ENCODE measurements at places on chromosomes 5 and 9.

DNA sequence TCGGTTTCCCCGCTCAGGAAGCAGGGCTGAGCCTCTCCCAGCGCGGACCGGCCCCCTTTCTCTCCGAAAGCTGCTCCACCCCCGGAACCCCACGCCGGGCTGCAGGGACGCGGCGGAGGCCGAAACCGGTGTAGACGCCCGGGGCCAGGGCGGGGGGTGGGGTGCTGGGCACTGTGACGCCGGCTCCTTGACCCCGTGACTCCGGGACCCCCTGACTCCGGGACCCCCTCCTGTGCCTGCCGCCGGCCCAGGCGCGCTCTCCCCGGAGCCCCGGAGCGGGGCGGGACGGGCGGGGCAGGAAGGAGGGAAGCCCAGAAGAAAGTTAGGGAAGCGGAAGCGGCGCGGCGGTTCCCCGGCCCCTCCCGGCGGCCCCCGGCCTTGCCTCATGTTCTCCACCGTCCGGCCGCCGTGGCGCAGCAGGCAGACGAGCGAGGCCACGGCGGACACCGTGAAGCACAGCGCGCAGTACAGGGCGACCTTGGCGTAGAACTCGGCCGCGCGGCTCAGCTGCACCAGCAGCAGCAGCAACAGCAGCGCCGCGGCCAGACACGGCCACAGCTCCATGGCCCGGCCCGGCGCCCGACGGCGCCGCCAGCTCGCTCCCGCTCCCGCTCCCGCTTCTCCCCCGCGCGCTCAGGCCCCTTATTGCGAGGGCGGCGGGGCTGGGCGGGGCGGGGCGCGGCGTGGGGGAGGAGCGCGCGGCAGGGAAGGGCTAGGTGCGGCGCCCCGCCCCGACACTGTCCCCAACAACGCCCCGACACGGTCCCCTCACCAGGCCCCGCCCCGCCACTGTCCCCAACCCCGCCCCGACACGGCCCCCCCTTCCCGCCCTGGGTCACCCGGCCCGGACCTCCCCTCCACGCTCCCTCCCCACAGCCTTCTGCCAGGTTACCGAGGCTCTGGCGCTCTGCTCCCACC is at the start of gene AGPAT2:
Gene AGPAT2, minus strand, starts transcription at position 664 of the 918 bp plus-strand sequence. Its CDS starts 100 bp downstream, at position 564.
- no peak for DNase-seq

DNA sequence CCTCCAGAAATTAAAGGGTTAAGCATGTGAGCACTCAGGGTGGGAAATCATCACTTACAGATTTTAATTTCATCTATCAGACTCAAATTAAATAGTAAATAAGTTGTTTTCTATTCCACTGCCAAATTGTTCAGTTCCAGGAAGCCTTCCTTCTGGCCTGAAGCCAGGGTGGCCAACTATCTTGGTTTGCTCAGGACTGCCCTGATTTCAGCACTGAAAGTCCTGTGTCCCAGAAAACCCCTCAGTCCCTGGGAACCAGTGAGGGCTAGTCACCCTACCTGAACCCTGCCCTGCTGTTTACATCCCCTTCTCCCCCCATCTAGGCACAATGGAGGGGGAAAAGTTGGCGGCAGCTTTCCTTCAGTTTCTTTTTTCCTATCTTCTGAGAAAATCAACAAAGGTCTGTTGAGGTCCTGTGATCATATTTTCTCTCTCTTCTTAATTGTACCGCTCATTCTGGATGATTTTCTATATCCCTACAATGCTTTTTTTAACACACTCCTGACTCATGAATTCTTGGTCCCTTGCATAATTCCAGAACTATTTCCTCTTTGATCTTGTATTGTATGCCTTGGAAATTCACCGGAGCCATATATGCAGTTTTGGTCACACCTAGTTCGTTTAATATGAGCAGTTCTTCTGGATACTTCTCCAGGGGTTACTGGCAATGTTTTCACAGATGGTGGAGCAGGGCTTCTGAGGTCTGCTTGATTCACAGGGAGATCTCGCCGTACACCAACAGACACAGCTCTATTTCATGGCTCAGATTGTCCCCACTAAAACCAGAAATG is 103.8 kb downstream of the MAP1B start:
- DNase-seq, result no peak

DNA sequence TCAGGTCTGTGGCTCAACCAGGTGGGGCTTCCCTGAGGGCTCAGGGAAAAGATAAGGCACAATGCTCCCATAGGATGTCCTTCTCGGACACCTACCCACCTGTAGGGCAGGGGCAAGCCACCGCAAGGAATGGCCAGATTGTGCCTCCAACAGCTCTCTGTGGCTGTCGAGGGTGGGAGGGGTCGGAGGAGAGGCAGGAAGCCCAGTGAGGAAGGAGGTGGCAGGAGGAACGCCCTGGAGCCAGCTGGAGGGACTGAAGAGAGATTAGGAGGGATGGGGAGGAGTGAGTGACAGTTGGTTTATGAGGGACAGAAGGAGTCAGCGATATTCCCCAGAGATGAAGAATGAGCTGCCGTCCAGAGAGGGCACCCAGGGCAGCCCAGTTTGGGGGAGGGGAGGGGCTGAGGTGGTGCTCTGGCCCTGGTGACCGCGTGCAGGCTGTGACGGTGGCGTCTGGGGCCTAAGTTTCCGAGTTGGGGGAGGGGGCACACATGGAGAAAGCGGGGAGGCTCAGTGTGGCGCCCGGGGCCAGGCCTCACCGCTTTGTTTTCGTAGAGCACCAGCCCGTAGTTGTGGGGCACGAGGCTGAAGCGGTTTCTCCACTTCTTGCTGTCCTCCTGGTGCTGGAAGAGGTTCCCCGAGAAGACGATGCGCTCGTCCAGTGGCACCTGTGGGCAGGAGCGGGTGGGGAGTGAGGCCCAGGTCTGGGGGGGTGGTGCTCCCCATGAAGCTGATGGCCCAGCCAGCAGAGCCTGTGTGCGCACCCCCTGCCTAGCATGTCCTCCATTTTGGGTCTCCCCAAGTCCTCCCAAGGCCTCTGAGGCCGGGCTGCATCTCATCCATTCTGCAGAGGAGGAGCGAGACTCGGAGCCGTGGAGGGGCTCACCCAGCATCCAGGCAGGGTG is 75.6 kb downstream of the LRSAM1 start:
- DNase-seq, result no peak

DNA sequence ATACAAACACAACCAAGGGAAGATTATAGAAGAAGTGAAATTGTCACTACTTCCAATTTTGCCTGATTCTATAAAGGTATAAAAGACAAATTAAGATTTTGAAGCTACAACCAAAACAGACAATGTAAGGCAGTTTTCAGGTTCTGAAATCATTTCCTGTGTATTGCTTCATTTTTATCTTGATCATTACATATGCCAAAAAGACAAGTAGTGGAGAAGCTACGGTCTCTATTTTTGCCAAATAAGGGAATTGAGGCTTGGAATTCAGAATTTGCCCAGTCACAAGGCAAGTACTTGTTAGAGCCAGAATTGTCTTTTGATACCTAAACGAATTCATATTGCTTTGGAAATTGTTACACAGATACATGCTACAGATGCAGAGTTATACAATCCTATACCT is 20.6 kb downstream of the EDIL3 start:
- no peak for DNase-seq

DNA sequence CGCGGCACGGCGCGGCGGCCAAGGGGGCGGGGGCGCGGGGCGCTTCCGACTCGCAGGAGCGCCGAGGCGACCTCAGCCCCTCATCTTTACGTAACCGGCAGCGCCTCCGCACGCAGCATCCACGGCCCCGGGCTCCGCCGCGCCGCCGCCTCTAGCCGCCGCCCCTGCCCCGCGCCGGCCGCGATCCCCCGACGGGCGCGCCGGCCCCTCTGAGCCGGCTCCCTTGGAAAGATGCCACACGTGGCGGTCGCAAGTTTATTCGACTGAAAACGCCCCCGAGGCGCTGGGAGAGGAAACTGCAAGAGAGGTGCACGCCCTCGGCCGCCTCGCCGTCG is 1.0 kb downstream of the KLF9 start:
- DNase-seq, result no peak

DNA sequence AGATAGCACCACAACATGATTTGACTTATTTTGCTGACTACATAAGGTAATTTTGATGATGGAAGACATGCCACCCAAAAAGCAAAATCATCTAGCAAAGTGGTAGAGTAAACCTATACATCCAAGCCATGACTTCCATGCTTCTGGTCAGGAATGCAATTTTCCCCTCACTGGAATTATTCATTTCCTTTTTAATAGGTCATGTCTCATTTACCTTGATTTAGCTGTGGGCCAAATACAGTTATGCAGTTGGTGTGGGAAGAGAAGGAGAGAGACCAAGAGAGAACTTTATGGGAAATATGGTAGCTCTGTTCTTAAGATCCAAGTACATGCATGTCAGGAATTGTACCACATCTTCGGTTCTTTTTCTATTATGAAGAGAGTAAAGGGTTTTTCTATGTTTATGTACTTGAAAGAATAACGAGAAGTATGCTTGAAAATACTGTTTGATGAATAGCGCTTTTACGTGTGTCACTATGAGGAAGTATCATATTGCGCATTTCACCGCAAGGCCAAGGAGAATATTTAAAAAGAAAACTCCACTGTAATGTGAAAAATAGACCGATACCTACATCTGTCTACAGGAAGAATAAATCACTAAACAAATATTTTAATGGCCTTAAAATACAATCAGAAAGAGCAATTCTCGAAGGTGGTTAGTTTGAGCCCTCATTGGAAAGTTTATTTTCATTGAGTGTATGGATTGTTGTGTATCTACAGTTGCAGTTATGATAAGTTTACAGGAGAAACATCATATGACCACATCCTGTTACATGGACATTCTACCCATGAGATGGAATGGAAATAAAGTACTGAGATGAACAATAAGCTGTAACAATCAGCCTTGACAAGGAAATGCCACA is 134.0 kb downstream of the FOXD1 start:
- no peak for DNase-seq

DNA sequence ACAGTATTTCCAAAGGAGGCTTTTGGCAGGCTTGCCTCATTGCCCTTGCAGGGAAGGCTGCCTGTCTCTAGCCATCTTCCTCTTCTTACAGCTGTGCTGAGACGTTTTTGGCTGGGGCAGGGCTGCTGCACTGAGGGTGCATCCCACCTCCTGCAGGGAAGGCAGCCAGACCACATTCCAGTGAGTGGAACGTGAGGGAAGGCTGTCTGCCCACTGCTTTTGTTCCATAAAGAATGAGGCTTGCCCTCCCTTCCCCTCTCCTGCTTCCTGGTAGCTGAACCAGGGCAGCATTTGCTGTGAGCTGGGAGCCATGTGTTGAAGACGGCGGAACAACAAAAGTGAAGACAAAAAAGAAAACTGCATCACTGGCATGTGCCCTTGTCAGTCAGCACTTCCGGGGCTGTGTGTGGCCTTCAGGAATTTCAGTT is 16.8 kb downstream of the MGAT1 start:
- no peak for DNase-seq

- DNase-seq, result no peak
Observed at GRCh38 chr5:133995883-133996563, 8.8 kb downstream of the VDAC1 start.

GRCh38 chr5:148382961-148383360 is 797 bp upstream of the FBXO38 start:
- DNase-seq, result no peak

- no peak for DNase-seq
Observed at GRCh38 chr9:86128235-86128822, 29.0 kb upstream of the GOLM1 start.

DNA sequence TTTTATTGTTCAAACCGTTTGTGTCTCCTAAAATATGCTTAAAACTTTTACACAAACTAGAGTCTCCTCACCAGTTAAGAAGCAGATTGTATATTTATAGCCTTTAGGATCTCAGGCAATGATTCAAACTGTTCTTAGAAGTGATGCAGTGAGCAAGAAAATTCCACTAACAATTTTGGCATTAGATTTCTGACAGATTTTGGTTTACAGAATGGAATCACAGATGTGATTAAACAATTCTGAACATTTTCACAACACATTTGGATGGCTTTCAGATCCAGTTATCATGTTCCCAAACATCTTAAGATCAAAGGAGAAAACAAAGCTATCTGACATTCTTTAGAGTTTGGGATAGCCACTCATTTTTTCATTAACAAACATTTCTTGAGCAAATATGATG is 181.7 kb upstream of the RIOK2 start:
- no peak for DNase-seq

GRCh38 chr9:129078691-129079503 is 2.0 kb upstream of the DOLPP1 start:
- DNase-seq, result no peak

DNA sequence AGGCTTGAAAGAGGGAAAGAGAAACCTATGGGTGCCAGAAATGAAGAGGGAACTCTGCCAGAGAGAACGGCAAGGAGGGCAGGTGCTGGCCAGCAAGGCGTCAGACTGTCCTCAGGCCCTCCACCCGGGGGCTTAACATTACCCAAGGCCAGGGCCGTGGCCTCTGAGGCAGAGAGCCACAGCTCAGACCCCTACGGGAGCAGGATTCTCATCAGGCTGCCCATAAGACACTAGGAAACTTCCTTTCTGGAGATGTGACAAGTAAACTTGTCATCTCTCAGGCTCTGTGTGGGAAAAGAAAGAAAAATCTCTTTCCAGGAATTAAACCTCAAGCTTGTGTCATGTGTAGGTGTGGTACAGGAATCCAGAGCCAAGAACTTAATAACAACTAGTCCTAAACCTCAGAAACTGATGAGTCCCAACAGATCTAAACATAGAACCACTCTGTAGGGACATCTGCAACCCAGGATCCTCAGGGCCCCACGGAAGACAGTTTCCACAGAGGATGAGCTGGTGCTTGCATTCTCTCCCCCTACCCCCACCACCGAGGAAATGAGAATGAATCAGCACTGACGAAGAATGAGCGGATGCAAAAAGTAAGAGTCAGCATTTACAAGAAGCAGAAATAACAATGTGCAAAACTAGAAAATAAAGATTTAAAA is 74.3 kb downstream of the DCP2 start:
- DNase-seq, result no peak

GRCh38 chr5:95864456-95864855 is 41.9 kb upstream of the GLRX start:
- no peak for DNase-seq

DNA sequence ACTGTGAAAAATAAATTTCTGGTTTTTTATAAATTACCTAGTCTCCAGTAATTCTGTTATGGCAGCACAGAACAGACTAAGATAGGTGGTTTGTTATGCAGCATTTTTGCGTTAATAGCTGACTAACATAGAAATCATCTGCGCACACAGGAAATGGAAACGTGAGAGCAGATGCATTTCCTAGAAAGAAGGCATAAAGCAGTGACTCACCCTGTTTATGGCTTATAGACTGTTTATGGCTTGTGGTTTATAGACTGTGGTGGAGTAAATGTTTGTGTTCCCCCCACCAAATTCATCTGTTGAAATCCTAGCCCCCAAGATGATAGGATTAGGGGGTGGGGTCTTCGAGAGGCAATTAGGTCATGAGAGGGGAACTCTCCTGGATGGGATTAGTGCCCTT is 18.3 kb upstream of the OSMR start:
- DNase-seq, result no peak

- no peak for DNase-seq
Observed at GRCh38 chr5:64569858-64570257, 64.0 kb downstream of the RGS7BP start.

- DNase-seq, result no peak
Observed at GRCh38 chr5:180553530-180553929, 37.8 kb downstream of the SCGB3A1 start.

GRCh38 chr5:120236360-120236759 is 227.7 kb upstream of the PRR16 start:
- no peak for DNase-seq

GRCh38 chr9:112434487-112434886 is 52.1 kb upstream of the KIAA1958 start:
- DNase-seq, result no peak

- DNase-seq, result no peak
Observed at GRCh38 chr5:91219803-91220371, 163.2 kb downstream of the ARRDC3 start.

Data from NCI-H2107 (cell line).